Cortex of kidney (tissue), 1 donor: ENCODE measurements at places on chromosomes 11 and 22.

GRCh38 chr22:28016781-28017557, 97.9 kb upstream of the PITPNB start:
- DNase-seq, result no peak

GRCh38 chr11:109209572-109209971, 212.4 kb upstream of the C11orf87 start:
- no peak for DNase-seq

DNA sequence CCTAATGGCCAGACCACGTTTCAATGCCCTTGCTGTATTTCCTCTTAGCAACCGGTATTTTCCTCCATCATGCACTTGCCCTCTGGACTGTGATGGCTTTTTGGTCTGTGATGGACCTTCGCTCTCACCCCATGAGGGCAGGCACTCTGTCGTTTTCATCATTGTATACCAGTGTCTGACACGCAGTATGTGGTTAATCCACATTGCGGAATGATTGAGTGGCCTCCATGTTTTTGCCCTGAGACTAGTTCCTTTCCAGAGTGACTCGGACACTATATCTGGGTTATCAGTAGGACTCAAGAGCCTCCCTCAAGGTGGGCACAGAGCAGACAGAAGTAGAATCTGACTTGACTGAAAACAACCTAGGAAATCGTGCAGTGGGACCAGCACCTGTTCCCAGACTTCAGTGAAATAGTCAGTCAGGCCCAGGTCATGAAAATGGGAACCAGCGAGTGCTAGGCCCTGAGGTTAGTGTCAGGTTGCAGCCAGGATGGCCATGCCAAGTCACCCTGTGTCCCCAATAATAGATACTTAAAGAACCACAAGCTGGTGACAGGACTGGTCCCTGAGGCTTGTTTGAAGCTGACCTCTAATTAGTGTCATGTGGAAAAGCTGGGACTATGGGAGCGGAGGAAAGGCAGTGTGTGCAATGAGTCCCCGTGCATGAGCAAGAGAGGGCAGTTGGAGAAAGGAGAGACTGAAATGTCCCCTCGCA, 464.7 kb downstream of the INSC start:
- no peak for DNase-seq

GRCh38 chr22:30825711-30826505, 131.2 kb downstream of the OSBP2 start:
- DNase-seq, result no peak

DNA sequence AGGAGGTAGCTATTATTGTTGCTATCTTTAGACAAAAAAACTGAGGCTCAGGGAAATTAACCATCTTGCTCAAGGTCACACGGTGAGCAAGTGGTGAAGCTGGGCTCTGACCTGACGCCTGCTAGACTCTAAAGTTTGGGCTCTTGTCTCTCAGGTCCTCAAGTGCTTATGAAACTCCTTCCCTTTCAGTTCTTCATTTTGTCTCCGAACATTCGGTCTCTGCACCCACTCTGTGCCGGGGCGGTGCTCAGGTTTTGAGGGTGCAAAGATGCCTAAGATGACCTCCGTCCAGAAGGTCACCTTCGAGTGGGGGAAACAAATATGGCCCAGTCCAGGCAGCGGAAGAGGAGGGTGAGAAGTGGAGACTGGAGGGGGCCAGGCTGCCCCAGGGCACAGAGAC, 16.0 kb downstream of the OVOL1 start:
- DNase-seq, result no peak

- DNase-seq, result no peak
These were observed 12.7 kb downstream of the ANO3 start for GRCh38 chr11:26344647-26345046.

GRCh38 chr11:20536365-20536764, 63.0 kb upstream of the SLC6A5 start:
- DNase-seq, result no peak

GRCh38 chr11:102990145-102990544, 34.6 kb upstream of the MMP13 start:
- no peak for DNase-seq

GRCh38 chr11:61811831-61812230, 5.0 kb downstream of the FADS1 start:
- DNase-seq, result no peak

DNA sequence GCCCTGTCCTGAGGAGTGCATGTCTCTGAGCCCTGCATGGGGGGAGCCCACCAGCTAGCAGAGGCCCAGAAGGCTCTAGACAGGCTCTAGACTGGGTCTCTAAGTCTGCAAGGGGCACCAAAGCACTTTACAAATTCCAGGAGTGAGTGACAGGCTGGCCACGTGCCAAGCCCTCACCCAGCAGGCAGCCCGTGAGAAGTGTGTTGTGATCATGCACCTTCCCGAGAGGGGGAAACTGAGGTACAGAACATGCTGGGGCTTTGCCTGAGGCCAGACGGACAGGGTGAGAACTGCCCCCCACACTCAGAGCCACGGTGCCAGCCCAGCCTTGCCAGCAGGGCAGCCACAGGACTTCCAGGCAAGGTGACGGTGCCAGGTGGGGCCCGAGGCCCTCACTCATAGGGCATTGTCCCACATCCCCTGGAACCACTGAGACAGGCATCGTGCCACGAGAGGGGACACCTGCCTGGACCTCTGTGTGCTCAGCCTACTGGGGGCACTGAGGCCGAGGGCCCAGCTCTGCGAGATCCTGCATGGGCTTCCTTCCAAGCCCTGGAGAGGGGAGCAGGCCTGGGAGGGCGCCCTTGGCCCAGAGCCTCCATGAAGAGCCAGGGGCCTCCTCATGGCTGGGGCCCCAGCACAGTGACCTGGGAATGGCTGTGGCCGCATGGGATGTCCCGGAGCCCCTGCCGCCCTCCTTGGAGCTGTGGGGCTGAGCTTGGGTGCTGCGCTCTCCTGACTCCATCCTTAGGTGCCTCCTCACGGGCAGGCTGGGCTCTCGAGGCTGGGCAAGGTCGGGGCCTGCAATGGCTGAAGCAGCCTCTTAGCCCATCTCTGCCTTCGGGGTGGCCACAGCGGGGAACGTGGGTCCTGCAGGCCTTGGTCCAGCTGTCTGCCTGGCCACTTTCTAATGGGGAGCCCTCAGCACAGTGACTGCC, 121.5 kb downstream of the KCNQ1OT1 start:
- DNase-seq, result no peak

- DNase-seq, result no peak
These were observed 186.5 kb downstream of the DYNC2H1 start for GRCh38 chr11:103295704-103296103.
